ENCODE measurements at places on chromosomes 7 and 10. TPM values are rescaled to one million over a fixed set of nuclear protein-coding genes. Genes with fewer than 3 reads are reported as not detected.
A peak's percentile ranks its signal among the peaks of the same experiment; 100 is the strongest.

CTAGE8 gene
- not detected for polyA plus RNA-seq

PIK3CG gene
- not detected for polyA plus RNA-seq

FOXI2 gene
- polyA plus RNA-seq: not detected

DNA sequence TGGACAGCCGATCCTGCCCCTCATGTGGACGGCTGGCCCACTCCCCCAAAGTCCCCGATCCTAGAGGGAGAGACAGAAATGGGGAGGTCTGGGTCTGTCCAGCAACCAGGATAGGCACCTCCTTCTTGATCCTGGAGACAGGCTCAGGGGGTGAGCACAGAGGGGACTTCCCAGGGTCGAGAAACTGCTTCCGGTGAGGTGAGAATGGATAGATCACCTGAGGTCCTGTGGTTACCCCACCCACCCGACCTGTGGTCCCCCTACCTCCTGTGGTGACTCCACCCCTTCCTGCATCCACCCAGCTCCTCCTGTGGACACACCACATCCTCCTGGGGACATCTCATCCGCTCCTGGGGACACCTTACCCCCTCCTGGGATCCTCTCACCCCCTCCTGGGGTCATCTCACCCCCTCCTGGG, 27.4 kb upstream of the RASGEF1A start:
- no peak for DNase-seq

- peak; percentile 1 for DNase-seq
These were observed 150.5 kb downstream of the THSD7A start for GRCh38 chr7:11681461-11681860.

DNA sequence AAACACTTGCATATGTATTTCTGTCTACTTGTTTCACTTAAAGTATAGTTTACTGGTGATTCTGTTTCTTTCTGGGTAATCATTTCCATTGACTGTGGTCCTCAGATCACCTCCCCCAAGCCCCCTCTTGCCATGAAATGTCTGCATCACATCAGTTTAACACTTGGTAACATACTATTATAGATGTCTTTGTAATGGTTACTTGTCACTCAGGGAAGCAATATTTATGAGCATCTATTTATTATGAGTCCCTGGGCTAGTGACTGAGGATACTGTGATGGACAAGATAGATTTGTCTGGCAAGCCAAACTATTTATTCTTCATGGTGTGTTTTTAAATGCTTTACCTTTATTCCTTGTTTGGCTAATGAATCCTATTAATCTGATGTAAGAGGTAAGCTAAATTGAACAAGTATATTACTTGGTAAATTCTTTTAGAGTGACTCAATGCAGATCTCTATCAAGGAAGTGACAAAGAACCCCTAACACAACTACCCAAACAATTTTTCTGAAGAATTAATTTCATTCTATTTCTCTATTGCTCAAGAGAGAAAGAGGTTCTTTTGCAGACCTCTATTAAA, 270.9 kb downstream of the RELN start:
- DNase-seq: peak; percentile 32

SLC35G1 gene
- polyA plus RNA-seq: 5.3 TPM

- peak; percentile 42 for DNase-seq
These were observed at the start of gene EPHA1 for GRCh38 chr7:143408686-143409561. Gene EPHA1, minus strand, starts transcription at chr7:143408856. Its CDS starts 51 bp downstream, at chr7:143408805.

ZNF316 gene
- 1.1 TPM for polyA plus RNA-seq

DNA sequence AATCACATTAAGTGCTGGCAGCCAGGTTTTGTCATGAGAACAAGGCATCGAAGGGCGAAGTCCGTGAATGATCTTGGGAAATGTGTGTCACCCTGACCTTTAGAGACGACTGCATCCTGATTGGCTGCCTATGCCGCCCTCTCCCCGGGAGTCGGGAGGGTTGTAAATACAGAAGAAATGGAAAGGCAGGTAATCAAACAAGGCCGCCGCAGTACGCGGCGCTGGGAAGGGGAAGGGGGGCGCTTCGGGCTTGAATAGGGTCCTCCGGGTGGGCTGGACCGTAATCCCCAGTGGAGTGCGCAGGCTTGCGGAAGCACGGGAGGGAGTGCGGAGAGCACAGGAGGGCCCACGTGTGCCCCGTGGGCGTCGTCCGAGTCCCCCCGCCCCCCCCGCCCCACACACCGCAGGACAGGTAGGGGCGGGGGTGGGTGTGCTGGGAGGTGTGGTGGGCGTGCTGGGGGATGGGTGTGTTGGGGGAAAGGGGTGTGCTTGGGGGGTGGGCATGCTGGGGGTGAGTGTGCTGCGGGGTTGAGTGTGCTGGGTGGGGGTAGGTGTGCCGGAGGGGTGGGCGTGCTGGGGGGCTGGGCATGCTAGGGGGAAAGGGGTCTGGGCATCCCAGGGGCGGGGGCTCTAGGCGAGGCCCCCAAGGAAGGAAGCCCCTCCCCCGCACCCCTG, 169.4 kb downstream of the ARHGAP12 start:
- peak; percentile 88 for DNase-seq

GIMAP8 gene
- polyA plus RNA-seq: not detected

DNA sequence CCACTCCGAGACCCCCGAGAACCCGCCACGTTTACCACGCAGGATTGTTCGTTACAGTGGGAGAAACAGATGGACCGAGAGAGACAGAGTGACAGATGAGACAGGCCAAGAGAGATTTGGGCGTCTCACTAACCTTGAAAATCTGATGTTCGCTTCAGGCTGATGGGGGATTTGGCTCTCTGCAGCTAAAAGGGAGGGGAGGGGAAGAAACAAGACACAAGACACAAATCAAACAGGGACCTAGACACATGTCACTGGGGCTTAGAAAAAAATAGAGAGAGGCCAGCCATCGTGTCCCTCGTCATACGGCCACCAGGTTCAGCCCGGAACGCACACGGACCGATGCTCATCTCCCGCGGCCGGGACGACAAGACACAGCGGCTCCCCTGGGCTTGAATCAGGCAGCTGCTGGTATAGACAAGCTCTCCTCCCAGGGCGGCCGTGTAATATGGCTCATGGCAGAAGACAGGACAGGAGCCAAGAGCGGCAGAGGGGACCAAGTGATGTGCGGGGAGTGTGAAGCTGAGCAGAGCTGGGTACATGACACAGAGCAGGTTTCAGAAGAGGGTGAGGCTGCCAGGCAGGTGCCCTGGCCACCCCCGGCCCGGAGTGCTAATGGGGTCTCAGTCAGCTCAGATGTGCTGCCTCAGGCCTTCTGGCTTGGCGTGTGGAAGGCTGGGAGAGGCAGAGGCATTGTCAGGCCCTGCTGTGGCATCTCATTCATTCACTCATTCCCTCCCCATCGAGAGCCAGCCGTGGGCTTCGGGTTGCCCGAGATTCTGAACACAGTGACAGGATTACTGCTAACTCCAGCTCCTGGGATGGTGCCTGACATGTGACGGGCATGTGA, 88.5 kb upstream of the GNA12 start:
- DNase-seq: no peak

DNA sequence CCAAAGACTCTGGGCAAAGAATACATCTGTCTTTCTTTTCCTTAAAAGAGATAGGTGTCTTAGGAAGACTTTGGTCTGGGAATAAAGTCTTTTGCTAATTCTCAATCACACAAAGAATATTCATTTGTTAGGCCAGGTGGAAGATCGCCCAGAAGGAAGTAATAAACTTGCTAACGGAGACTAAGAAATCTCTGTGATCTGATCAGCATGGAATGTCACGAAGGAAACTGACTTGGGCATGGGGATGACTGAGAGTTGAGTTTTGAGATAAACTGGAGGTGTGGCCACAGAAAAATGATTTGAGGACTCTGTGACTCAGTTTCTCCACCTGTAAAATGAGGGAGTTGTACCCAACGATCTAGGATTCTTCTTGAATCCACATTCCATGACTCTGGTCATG, 161.1 kb upstream of the SVIL start:
- DNase-seq: peak; percentile 68

- peak; percentile 96 for DNase-seq
These were observed 5.8 kb upstream of the POLM start for GRCh38 chr7:44087911-44088838.

DNA sequence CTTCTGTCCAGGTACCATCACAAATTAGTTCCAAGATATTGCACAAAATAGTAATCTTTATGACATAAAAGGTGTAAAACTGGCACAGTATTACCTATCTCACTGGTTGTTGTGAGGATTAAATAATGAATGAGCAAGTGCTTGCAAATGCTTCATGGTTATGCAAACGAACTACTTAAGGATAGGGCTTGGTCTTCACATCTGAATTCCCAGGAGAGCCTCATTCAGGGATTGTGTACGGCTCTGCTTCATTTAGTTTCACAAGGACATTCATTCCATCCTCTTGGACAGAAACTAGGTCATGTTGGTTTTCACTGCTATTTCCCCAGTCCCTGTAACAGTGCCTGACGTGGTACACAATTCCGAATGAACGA, 12.1 kb downstream of the ABCA13 start:
- DNase-seq: peak; percentile 57

DNA sequence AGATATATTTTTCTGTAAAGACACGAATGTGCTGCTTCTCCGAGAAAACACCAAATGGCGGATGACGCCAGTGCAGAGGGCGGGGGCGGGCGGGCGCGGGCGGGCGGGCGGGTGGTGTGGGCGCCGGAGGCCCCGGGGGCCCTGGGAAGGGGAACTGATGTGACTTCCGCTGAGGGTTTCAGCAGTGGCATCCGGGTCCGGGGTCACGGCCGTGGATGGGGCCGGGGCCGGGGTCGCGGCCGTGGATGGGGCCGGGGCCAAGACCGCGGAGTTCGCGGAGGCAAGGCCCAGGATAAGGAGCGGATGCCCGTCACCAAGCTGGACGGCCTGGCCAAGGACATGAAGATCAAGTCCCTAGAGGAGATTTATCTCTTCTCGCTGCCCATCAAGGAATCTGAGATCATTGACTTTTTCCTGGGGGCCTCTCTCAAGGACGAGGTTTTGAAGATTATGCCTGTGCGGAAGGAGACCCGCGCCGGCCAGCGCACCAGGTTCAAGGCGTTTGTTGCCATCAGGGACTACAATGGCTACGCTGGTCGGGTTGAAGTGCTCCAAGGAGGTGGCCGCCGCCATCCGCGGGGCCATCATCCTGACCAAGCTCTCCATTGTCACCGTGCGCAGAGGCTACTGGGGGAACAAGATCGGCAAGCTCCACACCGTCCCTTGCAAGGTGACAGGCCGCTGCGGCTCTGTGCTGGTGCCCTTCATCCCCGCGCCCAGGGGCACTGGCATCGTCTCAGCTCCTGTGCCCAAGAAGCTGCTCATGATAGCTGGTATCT, 20.3 kb upstream of the IGF2BP3 start:
- DNase-seq: peak; percentile 59

KIF11 gene
- polyA plus RNA-seq: 11.4 TPM

- DNase-seq: no peak
These were observed 537.5 kb downstream of the DNAJB6 start for GRCh38 chr7:157874208-157874816.

- no peak for DNase-seq
These were observed 3.2 kb upstream of the CLDN4 start for GRCh38 chr7:73827567-73828106.

GRCh38 chr7:151251689-151252560, 3.4 kb upstream of the SMARCD3 start:
- DNase-seq: peak; percentile 84

GRCh38 chr7:135448753-135449152, 61.1 kb downstream of the CNOT4 start:
- DNase-seq: no peak

DNA sequence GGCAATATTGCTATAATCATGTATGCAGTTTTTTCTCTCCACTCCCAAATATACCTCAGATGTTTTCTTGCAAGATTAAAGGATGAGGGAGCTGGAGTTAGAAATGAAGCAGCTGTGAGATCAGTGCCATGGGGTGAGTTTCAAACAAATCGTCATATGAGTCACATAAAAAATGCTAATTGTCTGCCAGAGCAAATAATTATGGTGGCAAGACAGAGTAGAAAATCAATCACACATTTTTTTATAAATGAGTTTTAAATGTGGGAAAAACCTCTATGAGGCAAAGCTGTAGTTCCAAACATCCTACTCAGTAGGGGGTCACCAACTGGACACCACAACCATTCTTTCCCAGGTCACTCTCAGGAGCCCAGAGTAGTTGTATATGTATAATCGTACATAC, 55.3 kb downstream of the CH25H start:
- DNase-seq: peak; percentile 78

SPDYE1 gene
- polyA plus RNA-seq: 0.60 TPM

PODXL gene
- 33.6 TPM for polyA plus RNA-seq

GRCh38 chr7:63042730-63043511, 955.7 kb upstream of the ZNF722 start:
- DNase-seq: no peak

- DNase-seq: no peak
These were observed 101.5 kb downstream of the ZMIZ1 start for GRCh38 chr10:79170226-79170752.

GRCh38 chr7:116354546-116355423, 144.4 kb downstream of the TES start:
- peak; percentile 98 for DNase-seq

- no peak for DNase-seq
These were observed 73.5 kb downstream of the SEMA3E start for GRCh38 chr7:83575436-83575835.

DLX5 gene
- polyA plus RNA-seq: not detected

AS3MT gene
- polyA plus RNA-seq: 1.2 TPM

NUTM2E gene
- not detected for polyA plus RNA-seq

MYL10 gene
- polyA plus RNA-seq: not detected

UPP1 gene
- polyA plus RNA-seq: 33.2 TPM

PRTFDC1 gene
- polyA plus RNA-seq: 16.0 TPM

DNA sequence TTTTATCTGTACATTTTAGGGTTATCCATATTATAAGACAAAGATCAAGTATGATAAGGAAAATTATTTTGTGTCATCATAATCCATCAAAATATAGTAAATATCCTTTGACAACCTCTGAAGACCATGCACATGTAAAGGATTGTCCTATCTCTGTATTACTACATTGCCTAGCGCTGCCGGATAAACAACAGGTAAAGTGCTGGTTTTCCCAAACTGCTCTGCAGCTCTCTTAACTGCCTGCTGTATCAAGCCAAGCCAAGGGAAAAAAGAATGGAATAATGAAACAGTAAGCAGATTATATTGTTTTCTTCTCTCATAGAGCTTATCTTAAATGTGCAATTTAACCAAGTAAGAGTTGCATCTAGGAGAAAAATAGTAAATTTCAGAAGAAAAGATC, 70.8 kb downstream of the PTF1A start:
- no peak for DNase-seq

GRCh38 chr7:71633551-71634008, 501.6 kb downstream of the GALNT17 start:
- DNase-seq: peak; percentile 86

DNA sequence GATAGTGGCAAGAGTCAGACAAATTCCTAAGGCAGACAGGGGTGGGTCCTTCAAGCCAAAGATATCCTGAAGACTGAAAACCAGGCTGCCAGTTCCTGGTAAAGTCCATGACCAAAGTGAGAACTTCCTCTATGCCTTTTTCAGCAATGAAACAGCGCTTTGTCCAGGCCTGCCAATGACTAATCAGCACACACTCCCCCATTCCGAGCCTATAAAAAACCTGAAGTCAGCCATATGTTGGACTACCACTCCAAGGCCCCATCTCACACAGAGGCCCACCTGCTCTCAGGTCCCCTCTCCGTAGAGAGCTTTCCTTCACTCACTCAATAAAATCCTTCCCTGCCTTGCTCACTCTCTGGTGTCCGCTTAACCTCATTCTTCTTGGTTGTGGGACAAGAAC, 402.2 kb downstream of the ANKRD7 start:
- no peak for DNase-seq

BLNK gene
- polyA plus RNA-seq: not detected

Measured in GM23248 (cell line).